ENCODE measurements at places on chromosomes 6 and 20. TPM values are rescaled to one million over a fixed set of nuclear protein-coding genes. Genes with fewer than 3 reads are reported as not detected.

Gene IBTK
- polyA plus RNA-seq: 33.5 TPM

Gene ARMH2
- polyA plus RNA-seq: not detected

Gene PAK5
- polyA plus RNA-seq: 8.4 TPM

Gene FBXO5
- polyA plus RNA-seq: 0.78 TPM

Gene JPH2
- polyA plus RNA-seq: not detected

Gene CD164
- 51.9 TPM for polyA plus RNA-seq

Gene KCNG1
- polyA plus RNA-seq: 0.93 TPM

Gene TP53INP2
- polyA plus RNA-seq: 4.1 TPM

Gene PCK1
- not detected for polyA plus RNA-seq

Gene HLA-DOA
- polyA plus RNA-seq: not detected

Gene TSPO2
- not detected for polyA plus RNA-seq

Gene RAB5IF
- polyA plus RNA-seq: 83.4 TPM

Gene SULF2
- 288 TPM for polyA plus RNA-seq

Gene NOX3
- 2.4 TPM for polyA plus RNA-seq

Gene ISM1
- polyA plus RNA-seq: 4.6 TPM

Gene IPCEF1
- polyA plus RNA-seq: 0.80 TPM
